ENCODE measurements at places on chromosomes 2 and 18.

DNA sequence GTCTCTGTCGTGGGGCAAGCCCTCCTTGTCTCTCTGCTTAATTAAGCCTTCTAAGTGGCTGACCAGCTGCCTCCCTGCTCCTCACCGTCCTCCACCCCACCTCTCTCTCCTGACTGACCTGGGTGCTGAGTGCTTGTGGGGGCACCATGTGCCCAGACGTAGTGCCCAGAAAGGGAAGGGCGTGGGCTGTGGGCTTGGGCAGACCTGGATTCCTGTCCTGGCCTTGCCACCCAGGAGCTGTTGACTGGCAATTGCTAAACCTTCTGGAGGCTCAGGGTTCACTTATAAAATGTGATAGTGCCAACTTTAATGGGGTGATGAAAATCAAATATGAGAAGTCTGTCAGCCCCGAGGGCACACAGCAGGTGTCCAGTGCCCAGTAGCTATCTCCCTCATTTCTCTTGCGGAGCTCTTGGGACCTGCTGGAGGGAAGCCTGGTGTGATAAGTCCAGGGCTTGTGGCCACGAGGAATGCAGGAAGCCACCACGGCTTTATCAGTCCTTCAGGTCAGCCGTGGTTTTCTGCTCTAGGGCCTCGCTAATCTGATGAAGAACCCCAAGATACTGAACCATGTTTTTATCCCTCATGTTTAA lies 22.0 kb upstream of the INHBB start:
- DNase-seq, result no peak

- no peak for DNase-seq
Measured at GRCh38 chr2:85675866-85676548, 8.0 kb upstream of the SFTPB start.

GRCh38 chr18:46445522-46446313 lies 211.3 kb downstream of the LOXHD1 start:
- DNase-seq, result no peak

DNA sequence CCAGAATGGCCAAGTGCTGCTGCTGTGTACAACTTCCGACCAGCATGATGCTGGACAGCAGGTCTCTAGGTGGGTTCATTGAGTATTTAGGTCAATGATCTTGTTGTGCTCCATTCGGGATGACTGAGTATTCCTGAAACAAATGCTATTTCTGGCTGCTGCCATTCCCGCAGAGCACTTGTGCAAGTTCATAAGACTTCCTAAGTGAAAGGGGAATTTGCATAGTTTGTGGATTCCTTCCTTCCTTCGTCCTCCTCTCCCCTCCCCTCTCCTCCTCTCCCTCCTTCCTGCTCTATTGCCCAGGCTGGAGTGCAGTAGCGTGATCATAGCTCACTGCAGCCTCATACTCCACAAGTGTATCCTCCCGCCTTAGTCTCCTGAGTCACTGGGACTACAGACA lies 40.4 kb downstream of the LDLRAD4 start:
- no peak for DNase-seq

DNA sequence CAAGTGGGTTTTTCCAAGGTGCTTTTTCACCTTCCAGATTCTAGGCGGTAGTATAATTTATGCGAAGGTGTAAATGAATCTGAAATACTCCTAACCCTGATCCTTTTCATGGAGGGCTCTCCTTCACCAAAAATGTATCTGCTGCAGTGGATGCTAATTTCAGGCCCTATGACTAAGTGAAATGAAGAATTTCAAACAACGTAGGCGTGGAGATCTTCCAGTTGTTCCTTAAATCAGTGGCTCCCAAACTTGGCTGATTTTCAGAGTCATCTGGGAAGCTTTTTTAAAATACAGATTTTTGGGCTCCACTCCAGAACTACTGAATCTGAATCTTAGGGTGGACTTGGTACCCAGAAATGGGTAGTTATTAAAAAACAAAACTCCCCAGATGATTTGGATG lies 5.5 kb downstream of the GCKR start:
- DNase-seq, result no peak
